ENCODE measurements at places on chromosomes 16 and 17.

GRCh38 chr17:1511756-1512321 is 4.6 kb downstream of the INPP5K start:
- DNase-seq = peak; percentile 63

DNA sequence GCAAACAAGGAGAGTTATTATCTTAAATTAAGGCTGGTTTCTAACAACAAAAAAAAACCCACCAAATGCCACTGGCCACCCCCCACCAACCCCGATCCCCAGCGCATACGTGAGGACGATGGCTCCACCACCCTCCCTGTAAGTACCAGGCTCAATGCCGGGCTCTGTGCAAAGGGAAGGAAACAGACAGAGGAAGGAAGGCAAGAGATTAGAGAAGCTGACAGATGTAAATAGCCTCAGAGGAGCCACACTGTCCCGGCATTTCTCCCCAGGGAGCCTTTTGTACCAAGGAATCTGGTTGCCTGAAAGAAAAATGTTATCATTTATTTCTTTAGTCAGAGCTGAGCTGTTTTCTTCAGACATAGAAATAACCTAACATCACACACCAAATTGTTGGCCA is 13.1 kb downstream of the SOST start:
- no peak for DNase-seq

GRCh38 chr17:61219460-61219859 is 180.2 kb upstream of the TBX2 start:
- DNase-seq = peak; percentile 50

DNA sequence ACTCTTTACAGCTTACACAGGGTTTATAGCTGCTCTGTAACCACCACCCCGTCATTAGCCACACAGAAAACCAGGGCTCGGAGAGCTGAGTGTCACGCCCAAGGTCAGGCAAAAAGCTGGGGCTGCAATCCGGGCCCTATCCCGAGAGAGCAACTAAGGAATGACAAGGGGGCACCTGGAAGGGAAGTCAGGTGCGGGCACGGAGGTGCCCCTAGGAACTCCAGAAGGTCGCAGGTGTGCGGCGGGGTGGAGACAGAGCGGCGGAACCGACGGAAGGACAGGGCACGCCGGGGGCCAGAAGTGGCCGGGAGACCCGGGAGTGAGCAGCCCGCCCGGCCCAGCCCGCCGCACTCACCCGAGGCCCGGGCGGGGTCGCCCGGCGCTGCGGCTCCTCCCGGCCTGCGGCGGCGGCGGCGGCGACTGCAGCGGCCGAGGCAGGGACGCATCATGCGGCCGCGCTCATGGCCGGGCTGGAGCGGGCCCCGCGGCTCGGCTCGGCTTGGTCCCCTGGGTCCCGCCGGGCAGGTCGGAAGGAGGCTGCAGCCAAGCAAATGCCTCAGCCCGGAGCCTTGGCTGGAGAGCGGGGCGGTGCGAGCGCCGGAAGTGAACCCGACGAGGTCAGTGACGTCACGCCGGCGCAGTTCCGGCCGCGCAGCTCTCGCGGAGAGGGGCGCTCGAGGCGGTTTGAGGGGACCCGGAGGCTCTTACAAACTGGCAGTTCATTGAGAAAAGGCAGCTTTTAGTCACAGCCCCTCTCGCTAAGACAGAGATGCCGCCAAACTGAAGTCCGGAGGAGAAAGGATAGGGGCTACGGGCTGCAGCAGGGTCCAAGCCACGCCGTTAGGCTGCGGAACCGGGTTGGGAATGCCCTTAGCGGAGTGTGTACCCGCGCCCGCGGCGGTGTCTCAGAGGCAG is at the start of gene ZDHHC7:
TSS of gene ZDHHC7 (minus strand) at position 605 of the 915 bp plus-strand sequence. CDS start 20,917 bp downstream, outside the sequence.
- DNase-seq = peak; percentile 91

DNA sequence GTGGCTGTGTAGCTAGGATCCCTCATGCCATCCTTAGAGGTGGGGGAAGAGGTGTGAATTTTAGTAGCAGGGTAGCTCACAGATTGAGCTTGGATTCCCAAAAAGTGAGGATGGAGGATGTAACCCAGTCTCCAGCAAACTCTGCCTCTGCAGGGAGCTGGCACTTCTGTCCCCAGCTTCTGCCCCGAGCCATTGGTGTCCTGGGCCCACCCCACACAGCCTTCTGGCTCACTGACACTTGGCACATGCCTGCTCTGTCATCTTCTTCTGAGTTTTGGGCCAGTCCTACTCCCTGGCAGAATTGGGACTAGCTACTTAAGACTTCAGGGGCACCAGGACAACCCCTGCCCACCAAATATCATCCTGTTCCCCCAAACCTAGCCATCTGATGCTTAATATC is 2.3 kb downstream of the CACNG5 start:
- no peak for DNase-seq

- no peak for DNase-seq
These were observed 23.6 kb downstream of the TPSG1 start for GRCh38 chr16:1201444-1201843.

DNA sequence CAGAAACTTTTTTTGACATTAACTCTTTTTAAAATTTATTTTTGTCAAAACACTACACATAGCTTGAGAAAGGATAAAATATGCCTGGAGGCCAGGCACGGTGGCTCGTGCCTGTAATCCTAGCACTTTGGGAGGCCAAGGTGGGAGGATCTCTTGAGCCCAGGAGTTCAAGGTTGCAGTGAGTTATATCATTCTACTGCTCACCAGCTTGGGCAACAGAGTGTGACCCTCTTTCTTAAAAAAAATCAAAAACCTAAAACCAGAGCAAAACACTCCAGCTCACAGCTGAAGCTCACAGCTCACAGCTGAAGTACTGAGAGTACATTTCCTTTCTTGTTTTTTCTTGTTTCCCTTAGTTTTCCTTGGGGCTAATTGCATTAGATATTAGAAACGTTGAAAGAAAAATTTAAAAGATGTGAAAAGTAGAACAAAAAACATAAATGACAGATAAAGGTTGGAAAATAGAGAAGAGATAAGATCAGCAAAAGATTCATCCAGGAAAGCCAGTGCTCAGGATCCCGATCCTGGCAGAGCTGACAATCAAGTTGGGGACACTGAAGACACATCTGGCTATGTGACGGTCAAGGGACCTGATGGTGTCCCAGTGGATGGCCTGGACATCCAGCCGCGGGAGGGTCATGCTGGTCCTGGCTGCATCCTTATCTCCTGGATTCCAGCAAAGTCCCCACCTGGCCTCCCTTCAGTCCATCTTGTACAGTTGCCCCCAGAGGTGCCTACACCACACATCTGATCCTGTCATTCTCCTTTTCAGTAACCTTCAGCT is 9.8 kb downstream of the CHST6 start:
- DNase-seq = no peak

DNA sequence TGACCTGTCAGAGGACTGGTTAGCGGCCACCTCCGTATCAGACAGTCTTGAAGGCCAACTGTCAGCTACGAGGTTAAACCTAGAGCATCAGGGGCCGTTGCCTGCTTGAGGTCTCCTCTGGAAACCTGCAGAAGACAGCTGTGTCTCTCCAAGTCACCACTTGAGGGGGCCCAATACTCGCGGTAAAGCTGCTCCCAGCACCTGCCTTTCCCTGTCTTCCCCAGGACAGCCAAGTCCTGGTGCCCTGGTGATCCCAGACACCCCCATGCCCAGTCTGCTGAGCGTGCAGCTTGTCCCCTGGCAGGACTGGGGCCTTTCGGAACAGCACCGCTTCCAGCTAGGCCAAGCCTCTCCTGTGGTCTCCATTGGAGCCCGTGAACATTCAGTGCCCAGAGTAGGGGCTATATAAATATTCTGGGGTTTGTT is 80.1 kb downstream of the DNAH17 start:
- DNase-seq = peak; percentile 90

GRCh38 chr16:50092891-50093290 is 27.1 kb downstream of the HEATR3 start:
- DNase-seq = no peak
